Spinal cord (tissue), 10 donors: ENCODE measurements at places on chromosomes 13 and 19. TPM values are rescaled to one million over a fixed set of nuclear protein-coding genes. Genes with fewer than 3 reads are reported as not detected.

- no peak for DNase-seq
These were observed 344.7 kb downstream of the KLF5 start for GRCh38 chr13:73403355-73404120.

DNA sequence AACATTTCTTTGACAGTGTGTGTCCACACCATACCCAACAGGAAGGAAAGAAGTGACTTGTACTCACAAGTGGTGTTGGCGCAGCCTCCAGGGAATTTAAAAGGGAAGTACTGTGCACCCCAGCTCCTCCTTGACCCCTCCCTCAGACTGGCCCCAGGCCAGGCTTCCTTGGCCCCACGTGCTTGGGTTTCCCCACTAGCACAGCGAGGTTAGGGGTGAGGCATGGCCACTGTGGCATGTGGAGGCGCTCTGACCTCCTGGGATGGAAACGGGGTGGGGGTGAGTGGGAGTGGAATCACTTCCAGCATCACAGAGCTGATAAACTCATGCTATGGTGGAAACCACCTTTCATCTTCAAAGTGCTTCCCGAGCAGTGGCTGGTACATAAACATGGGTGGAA is 168.6 kb downstream of the ZNF536 start:
- no peak for DNase-seq

- no peak for DNase-seq
These were observed 147.4 kb downstream of the RNF17 start for GRCh38 chr13:24911133-24911908.

The FARP1 gene
- 134 TPM for polyA plus RNA-seq

The PRMT1 gene
- polyA plus RNA-seq = 249 TPM

The SERPINE3 gene
- 0.89 TPM for polyA plus RNA-seq

The HSPB6 gene
- 26.9 TPM for polyA plus RNA-seq

The KLK5 gene
- polyA plus RNA-seq = 0.93 TPM

- DNase-seq = no peak
These were observed 487.6 kb downstream of the COG6 start for GRCh38 chr13:40143106-40143505.

DNA sequence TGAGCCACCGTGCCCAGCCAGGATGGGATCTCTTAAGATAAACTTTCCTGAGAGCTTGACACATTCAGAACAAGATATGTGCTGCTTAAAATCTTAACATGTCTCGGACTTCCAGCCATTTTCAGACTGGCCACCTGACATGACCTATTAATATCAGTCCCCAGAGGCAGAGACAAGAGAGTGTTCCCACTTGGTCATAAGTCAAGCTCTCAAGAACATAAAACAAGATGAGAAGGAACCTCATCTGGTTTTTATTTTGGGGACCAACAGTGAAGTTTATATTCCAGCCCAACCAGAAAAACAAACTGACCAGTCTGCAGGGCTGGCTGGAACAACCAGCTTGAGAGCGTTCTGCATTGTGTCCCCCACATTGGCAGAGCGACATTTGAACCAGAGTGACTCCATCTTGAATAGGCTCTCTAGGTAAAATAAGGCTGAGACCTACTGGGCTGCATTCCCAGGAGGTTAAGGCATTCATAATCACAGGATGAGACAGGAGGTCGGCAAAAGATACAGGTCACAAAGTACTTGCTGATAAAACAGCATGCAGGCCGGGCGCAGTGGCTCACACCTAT is 21.8 kb upstream of the PLEKHF1 start:
- DNase-seq = no peak

DNA sequence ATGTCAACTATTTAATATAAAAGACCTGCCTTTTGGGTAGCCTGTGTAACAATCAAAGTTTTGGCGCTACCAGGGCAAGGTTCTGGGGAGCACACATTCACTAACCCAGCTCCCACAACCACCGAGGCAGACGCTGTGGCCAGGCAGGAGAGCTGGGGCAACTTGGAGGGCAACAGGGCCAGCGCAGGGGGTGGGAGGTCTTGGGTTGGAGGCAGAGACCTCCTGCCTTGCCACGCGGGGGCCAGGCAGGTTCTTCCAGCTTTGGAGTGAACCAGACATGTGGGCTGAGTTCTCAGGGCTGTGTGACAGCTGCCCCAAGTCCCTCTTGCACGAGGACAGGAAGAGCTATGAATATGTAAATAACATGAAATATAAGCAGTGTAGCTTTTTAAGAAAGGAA is 30.3 kb upstream of the MCF2L start:
- no peak for DNase-seq

The MCEMP1 gene
- not detected for polyA plus RNA-seq

The GNG8 gene
- polyA plus RNA-seq = 13.7 TPM

DNA sequence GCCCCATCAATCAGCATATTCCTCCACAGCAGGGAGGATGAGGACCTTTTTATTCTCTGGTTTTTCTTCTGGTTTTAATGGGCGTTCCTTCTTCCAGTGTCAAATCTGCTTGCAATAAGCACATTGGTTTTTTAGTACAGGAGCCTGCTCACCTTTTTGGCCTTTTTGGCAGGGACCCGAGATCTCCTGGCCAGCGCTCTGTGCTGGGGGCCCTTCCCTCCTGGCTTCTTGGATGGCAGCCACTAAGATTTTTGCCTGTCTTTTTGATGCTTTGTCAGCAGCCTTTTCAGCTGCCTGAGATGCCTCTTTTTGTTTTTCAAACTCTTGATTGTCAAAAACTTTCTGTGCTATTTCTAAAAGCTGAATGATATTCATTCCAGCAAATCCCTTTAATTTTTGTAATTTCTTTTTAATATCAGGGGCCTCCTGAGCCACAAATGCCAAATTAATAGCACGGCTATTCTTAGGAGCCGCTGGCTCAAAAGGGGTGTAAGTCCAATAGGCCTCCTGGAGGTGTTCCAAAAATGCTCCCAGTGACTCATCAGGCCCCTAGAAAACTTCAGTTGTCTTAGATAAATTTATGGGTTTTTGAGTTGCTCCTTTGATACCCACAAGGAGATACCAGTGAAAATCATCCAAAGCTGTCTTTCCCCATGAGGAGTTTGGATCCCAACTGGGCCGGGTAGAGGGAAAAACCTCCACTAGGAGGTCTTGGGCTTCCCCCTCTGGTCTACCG is 73.0 kb downstream of the ZNF100 start:
- DNase-seq = no peak

DNA sequence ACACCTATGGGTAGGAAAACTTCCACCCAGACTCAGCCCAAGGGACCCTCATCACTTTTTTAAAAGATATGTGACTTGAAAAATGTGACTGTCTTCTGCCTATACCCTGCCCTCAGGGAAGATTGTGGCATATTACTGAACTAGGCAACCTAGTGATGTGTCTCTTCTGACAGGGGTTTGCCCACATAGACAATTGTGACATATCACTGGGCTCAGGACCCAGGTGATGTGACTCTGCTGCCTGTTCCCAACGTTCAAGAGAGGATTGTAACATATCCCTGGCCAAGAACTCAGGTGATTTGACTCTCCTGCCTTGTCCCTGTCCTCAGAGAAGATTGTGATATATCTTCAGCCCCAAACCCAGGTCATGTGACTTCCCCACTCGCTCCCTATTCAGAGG is 86.3 kb upstream of the ZNF43 start:
- no peak for DNase-seq

The TMPRSS9 gene
- 2.1 TPM for polyA plus RNA-seq

- no peak for DNase-seq
These were observed 102.1 kb downstream of the ATP8A2 start for GRCh38 chr13:25473864-25474263.

- no peak for DNase-seq
These were observed 747.4 kb downstream of the UQCRFS1 start for GRCh38 chr19:28465371-28466086.

DNA sequence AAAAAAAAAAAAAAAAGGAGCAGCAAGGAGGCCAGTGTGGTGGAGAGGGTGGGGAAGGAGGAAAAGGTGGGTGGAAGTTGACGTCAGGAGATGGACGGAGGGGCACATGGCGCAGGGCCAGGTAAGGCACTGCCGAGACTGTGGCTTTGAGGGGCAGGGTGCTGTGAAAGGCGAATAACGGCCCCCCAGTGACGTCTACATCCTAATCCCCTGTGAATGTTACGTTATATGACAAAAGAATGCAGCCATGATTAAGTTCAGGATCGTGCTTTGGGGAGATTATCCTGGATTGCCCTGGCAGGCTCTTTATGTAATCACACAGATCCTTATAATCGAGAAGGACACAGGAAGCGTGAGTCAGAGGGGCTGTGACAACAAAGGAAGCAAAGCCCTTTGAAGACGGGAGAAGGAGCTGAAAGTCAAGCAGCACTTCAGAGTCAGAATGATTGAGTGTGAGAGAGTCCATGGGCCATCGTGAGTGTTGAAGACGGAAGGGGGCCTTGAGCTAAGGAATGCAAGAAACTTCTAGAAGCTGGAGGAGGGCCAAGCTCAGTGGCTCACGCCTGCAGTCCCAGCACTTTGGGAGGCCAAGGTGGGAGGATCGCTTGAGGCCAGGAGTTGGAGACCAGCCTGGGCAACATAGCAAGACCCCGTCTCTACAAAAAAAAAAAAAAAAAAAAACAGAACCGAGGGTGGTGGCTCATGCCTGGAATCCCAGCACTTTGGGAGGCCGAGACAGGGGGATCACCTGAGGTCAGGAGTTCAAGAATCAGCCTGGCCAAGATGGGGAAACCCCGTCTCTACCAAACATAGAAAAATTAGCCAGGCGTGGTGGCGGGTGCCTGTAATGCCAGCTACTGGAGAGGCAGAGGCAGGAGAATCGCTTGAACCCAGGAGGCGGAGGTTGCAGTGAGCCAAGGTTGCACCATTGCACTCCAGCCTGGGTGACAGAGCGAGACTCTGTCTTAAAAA is 13.8 kb upstream of the CEACAM16 start:
- no peak for DNase-seq

The ZNF221 gene
- polyA plus RNA-seq = 6.2 TPM

DNA sequence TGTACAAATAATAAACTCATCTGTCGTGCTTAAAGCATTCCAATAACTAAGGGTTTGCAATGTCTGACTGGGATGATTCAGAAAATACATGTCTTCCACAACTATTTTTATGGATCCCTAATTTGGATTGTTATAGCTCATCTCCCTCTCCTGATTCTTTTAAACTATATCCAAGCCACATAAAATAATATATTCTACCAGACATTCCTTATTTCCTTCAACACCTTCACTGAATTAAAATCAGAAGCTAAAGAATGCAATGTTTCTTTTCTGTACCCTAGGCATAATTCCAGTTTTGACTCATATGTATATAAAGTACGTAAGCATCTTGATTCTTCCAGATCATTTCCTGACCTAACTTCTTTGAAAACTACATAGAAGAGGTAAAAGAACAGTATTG is 420.4 kb downstream of the EFNB2 start:
- DNase-seq = no peak

The RPL18 gene
- 1,019 TPM for polyA plus RNA-seq

DNA sequence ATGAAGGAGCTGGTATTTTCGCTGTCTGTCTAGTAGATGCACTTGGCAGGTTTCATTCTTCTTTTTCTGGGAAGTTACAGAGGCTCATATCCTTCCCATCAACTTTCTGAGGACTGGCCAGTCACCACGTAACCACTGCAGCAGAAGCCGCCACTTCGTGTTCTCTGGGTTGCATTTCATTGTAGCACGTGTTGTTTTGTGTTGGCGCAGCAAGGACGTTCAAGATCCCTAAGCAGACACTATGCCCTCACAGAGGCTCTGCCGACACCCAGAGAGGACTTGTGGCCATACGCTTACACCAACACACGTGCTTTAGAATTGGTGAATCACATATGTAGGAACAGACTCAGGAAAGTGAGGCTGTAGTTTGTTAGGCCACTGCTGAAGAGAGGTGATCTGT is 42.2 kb upstream of the TEX29 start:
- DNase-seq = no peak

GRCh38 chr19:3981373-3981735 is 3.9 kb downstream of the EEF2 start:
- no peak for DNase-seq

DNA sequence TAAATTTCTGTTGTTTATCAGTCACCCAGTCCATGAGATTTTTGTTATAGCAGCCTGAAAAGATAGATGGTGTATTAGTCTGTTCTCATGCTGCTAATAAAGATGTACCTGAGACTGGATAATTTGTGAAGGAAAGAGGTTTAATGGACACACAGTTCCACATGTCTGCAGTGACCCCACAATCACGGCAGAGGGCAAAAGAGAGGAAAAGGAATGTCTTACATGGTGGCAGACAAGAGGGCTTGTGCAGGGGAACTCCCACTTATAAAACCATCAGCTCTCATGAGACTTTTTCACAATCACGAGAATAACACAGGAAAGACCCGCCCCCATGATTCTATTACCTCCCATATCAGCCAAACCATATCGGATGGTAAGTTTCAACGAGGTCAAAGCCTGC is 309.2 kb downstream of the LIG4 start:
- DNase-seq = no peak

DNA sequence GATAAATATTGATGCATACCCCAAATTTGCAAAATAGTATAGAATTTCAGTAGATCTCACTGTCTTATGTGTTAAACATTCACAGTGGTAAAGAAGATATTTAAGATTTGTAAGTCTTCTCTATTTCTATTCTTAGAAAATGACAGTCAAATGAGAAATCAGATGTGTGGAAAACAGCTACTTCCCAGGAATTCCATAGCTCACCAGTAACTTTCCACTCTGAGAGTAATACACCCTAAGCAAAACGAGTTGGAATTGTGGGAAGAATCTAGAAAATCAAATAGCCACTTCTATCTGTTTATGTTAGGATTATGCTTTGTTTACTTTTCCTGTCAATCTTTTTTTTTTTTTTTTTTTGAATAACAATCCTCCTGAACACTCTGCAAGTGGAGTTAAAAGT is 69.1 kb downstream of the FLT1 start:
- DNase-seq = no peak

DNA sequence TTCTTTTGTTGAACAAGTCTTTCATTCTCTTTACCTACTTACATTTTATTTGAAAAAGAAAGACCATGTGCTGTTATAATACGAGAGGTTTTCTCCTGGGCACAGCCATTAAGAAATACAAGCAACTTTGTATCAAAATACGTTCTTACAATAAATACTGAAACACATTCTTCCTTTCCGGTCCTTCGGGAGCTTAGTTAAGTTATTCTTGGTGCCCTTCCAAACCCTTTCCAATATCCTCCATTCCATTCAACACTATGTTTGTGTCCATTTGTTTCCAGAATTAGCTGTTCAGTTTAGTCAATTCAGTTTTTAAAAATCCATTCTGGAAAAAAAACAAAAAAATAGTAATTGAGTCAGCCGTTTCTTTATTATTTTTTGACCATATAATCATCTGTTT is 746.8 kb upstream of the SLC10A2 start:
- DNase-seq = no peak

DNA sequence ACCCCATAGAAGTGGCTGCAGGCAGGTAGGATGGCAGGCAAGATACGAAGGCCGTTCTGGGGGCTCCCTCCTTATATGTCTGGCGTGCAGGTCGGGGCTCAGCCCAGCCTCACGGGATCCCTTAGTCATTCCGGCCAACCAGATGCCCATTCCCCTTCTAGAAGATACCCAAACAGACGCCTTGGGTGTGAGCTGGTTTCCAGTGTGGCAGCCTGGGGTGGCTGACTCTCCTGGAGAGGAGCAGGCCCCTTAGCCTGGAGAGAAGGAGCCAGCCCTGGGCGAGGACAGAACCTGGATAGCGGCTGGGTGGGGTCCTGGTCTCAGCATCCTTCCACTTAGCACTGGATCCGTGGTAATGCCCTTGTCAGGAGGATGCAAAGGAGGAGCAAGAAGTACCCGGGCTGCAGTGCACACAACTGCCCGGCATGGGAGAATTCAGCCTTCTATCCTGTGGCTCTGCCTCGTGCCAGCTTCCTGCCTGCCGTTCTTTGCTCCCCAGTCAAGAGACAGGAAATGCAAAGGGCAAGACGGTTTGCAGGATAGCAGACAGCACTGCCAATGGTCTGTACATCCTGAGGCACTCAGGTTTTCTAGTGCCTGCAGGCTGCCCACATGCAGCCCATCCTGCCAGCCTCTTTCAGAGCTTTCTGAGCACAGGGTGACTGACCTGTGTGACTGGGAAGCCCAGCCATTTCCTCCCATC is 56.7 kb upstream of the WASF3 start:
- DNase-seq = no peak

The TEX26 gene
- polyA plus RNA-seq = 1.9 TPM
